ENCODE measurements at places on chromosomes 7 and 10.

DNA sequence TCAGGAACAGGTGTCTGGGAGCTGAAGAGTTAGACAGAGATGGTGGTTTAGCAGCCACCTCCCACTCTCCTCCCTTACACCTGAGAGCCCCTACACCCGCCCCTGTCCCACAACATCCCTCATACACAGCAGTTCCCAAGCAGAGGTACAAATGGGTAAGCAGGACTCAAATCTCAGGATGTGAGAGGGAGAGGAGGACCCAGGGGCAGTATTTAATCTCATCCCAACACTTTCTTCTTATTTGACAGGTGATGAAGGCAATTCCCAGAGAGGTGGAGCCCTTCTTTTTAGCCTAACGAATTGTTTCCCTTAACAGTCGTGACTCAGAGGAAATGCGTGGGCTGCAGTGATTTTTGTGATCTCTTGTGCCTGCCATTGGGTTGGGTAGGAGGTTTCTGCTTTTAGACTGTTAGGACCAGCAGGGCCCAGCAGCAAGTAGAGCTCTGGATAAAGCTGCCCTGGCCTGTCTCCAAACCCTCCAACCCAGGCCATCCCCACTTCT is 191.3 kb downstream of the HECW1 start:
- peak; percentile 43 for DNase-seq

GRCh38 chr10:125822878-125823662 is at the start of the genes BCCIP and UROS:
Gene BCCIP (plus strand): TSS chr10:125823546. CDS start chr10:125823558, 12 bp downstream.
Gene UROS (minus strand): TSS chr10:125823258. CDS start chr10:125816499, 6,759 bp downstream.
- peak; percentile 83 for DNase-seq

GRCh38 chr10:124429576-124429975 is 10.9 kb upstream of the OAT start:
- no peak for DNase-seq

- no peak for DNase-seq
These were observed 9.4 kb upstream of the ZC3HAV1 start for GRCh38 chr7:139118805-139119485.

- DNase-seq, result no peak
These were observed 54.4 kb downstream of the PRKCQ start for GRCh38 chr10:6525599-6526165.

GRCh38 chr7:134059921-134060320 is 67.2 kb upstream of the LRGUK start:
- DNase-seq, result no peak

GRCh38 chr10:26310361-26310760 is 93.8 kb downstream of the GAD2 start:
- DNase-seq, result no peak

All from dorsolateral prefrontal cortex (tissue), 122 donors.